ENCODE measurements at places on chromosomes 1 and 21.

DNA sequence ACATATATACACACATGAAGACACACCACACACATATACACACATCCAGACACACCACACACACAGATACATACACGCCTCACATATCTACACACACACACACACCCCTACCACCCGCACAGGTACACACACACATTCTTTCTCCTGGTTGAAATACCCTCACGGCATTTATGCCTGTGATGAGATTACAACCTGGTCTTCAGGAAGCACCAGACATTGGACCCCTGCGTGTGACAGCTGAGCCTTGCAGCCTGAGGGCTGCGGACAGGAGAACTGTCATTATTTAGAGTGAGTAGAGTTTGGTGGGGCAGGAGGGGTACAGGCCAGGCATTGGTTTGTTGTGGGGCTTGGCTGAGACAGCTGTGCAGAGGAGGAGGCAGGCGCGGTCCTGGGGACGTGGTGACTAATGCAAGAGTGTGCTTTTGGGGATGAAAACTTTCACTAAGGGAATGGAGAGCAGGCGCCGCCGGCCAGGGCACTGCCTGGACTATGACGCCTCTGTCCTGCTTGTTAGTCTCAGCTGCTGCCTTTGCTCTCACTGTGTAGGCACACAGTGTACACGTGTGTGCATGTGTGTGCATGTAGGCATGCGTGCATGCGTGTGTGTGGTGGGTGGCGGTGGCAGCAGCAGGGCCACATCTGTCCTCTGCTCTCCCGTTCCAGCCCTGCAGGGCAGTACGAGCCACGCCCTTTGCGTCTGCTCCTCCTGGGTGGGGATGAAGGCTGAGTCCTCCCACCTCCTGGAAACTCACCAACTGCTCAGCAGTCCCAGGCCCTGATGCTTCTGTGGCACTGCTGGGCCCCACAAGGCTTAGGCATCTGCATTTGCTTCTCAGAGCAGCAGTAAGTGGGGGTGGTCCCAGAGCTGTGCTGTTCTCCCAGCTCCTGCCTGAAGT is 57.6 kb downstream of the SPSB1 start:
- DNase-seq, result no peak

DNA sequence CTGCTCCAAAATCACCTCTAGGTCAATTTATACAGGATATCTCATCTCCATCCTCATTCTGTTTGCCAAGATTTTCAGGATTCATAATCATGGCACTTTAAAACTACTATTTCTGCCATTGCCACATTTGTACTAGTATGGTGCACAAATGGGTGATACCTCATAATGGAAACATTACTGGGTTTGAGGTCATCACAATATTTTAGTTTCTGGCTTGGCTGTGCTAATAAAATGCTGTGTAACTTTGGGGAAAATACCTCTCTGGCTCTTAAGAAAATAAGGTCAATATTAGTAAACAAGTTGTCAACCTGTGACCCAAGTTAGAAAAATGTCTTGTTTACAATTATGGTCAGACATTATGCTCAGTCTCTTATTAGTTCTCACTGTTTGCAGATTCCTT is 4.7 kb upstream of the SLAMF7 start:
- no peak for DNase-seq

DNA sequence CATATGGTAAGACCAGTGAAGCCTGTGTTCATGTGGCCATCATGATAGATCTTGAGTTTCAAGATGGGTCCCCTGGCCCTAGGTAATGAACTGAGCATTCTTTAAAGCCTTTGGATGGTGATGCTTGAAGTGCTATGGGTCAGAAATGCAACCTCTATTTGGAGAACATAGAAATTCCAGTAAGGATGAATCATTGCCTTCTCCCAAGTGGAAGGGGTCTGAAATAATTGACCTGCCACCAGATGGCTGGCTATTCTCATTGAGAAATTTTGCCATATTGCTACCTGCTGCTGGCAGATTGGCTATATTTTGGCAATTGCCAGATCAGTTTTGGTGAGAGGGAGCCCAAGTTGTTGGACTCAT is 739 bp upstream of the IFI6 start:
- DNase-seq, result no peak

DNA sequence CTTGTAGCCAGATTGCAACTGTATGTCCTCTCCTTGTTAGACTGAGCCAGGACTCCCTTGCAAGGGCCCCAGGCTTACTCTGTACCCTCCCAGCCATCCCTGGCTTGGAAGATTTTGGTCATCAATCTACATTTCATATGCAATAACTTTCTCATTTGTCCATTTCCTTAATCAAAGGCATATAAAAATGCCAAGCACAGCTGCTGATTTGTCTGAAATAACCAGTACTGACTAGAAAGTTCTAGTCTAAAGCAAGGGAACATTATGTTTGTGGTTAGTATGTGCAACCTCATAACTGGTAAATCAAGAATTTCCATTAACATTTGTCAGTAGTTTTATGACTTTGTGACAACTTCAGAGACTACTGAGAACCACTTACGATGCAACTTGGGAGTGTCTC is 370.2 kb downstream of the ST6GALNAC3 start:
- DNase-seq, result no peak

- DNase-seq, result no peak
Observed at GRCh38 chr1:34441259-34442069, 264.8 kb downstream of the C1orf94 start.

GRCh38 chr1:200892546-200892945 is 2.2 kb upstream of the INAVA start:
- no peak for DNase-seq

GRCh38 chr1:233253832-233254331 is 41.6 kb downstream of the PCNX2 start:
- DNase-seq, result no peak

- DNase-seq, result no peak
Observed at GRCh38 chr1:48450505-48450904, 21.5 kb downstream of the SPATA6 start.

DNA sequence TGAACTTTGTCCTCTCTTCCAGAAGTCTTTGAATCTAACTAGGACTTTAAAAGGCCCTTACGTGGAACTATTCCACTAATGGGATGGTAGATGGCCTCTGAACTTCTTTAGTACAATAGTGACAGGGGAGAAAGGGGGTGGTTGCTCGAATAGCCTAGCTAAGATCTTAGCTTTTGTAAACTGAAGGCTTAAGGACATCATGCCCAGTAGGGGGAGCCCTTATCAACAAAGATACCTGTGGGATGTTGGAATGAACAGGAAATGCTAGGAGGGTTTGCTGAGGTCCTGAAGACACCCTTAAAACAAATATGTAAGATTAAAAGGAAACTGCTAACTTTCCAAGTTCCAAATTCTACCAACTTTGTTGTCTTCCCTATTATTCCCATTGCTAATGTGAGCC is 33.2 kb downstream of the NHLH2 start:
- peak; percentile 47 for DNase-seq

DNA sequence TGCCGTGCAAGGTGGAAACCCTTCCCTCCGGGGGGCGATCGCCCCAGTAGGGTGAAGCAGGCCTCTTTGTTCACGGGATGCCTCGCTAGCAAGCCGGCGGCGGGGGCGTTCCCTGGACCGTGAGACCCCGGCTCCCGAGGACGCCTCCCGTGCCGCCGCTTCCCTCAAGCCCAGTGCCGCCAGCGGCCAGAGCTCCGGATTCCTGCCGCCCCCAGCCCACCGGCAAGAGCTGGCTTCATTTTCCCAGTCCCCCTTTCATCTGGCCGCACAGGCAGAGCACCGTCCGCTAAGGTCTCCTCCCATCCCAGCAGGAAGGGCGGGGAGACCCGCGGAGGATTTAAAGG is 16.3 kb downstream of the IER5 start:
- DNase-seq, result no peak

DNA sequence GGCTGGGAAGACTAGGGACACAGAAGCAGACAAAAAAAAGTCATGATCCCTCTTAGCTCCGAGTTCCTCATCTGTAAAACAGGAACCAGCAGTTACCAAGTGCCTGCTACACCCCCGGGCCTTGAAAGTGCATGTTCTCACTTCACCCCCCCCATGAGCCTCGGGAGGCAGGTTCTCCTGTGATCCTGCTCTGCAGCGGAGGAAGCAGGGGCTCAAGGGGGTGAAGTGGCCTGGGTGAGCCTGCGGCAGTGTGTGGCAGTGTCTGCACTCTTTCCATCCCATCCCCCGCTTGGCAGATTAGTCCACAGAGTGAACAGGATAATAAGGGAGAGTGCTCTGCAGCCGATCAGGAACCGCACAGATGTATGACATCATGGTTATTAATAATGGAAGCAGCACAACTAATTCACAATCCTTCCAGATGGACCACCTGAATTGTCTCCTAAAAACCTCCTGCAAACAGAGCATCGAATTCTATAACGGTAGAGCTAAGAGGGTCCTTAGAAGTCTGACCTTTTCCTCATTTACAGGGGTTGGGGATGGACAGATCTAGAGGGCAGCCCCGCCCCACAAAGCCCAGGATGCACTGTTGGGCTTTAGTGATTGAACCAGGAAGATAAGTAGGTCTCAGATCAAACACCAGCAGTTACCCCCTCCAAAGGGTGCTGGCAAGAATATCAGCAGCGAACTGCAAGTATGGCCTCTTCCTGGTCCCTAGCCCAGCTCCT is 174.1 kb upstream of the EDN2 start:
- DNase-seq, result no peak

DNA sequence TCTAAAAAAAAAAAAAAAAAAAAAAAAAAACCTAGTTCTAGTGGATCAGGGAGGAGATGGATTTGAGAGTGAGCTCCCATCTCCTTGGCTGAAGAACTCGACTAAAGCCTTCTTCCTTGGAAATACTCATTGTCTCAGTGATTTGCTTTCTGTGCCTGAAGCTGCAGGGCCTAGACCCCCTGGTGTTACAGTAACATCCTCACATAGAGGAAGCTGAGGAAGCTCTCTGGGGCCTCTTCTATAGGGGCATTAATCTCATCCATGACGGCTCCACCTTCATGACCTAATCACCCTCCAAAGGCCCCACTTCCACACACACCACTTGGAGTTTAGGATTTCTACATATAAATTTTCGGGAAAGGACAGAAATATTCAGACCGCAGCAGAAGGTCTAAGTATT is 95.9 kb upstream of the ETS2 start:
- DNase-seq, result no peak

GRCh38 chr1:215023155-215023832 is 59.2 kb upstream of the KCNK2 start:
- DNase-seq, result no peak

DNA sequence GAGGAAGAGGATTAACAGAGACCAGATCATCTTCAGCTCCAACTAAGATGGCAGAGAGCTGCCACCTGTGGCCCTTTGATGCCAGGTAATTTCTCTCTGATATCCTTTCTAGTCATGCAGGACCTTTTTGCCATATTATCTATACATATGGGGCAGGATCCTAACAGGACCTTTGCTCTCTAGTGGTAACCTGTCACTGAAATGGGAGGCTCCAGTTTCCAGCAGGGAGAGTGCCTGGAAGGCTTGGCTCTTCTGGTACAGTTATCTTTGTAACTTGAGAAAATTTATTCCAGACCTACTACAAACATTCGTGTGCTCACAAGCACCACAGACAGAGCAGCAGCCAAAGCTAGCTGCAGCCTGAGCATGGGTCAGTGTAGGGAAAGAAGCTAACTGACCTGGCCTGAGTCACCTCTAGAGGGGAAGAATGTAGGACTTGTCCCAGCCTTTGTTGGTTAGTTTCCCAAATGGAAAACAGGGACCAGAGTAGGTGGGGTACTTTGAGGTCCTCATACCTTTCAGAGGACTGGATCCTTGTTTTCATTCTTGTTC is 86.5 kb upstream of the MACF1 start:
- no peak for DNase-seq

DNA sequence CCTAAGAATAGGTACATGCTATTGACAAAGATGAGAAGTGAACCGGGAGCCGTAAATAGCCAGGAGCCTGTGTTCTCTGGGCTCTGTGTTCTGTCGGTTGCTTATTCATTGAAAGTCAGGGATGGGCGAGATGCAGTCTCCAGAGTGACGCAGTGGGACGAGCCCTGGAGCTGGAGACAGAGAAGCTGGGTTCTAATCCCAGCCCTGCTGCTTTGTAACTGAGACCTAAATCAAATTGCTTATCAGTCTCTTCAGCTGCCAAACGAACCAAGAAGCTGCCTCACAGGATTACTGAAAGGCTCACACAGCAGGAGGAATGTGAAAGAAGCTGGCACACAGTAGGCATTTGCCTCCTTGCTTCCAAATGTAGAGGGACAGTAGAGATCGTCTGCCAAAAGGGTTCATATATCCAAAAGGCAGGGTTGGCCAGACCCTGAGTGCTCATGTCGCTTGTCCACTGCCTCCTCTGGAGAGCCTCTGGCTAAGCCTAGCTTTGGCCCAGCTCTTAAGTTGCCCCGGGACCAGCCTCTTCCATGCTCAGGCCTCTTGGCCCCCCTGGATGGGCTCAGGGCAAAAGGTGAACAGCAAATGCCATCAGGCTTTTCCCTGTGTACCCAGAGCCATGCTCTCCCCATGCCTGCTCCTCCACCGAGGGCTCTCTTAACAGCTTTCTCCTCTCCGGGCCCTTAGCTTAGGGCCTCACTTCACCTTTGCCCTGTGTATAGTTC is 134.2 kb upstream of the IPO9 start:
- DNase-seq, result no peak

- DNase-seq, result no peak
Observed at GRCh38 chr1:58144698-58145270, 401.7 kb downstream of the OMA1 start.
